ENCODE measurements at places on chromosomes 3 and 15.

GRCh38 chr3:50190936-50191660, at the start of gene GNAT1:
Gene GNAT1 (plus strand): TSS chr3:50191610. CDS start chr3:50191726, 116 bp downstream.
- DNase-seq = no peak

DNA sequence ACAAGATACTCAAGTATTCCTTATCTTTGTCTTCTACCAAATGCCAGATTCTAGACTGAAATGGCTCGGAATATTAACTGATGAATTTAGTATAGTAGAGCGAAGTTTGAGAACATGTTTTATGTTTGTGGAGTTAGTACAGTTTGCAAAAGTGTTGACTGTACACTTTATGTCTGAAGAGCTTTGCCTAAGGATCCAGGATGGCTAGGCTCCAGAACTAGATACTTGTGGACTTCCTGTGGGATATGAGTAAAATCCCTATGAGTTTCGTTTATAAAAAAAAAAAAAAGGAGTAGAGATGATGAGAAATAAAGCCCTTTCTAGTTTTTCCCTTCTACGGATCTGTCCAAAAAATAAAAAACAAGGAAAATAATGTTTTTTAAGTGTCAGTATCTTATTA, 96.7 kb downstream of the TP63 start:
- DNase-seq = no peak

DNA sequence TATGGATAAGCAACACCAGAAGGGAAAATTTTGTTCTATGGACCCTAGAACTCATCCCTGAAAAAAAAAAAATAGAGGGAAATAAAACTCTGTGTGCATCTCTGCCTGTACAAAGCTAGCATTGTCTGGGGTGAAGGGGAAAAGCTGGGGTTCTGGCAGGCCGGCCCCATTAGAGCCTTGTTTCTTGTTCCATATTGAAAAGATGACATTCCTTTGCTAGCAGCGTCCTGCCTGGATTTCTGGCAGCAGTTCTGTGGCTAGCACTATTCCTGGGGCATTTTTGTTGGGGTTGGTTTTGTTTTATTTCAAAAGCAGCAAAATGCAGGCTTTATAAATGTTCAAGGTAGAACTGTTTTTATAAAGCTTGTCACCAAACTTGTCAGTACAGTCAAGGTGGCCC, 45.2 kb downstream of the RARB start:
- DNase-seq = no peak

DNA sequence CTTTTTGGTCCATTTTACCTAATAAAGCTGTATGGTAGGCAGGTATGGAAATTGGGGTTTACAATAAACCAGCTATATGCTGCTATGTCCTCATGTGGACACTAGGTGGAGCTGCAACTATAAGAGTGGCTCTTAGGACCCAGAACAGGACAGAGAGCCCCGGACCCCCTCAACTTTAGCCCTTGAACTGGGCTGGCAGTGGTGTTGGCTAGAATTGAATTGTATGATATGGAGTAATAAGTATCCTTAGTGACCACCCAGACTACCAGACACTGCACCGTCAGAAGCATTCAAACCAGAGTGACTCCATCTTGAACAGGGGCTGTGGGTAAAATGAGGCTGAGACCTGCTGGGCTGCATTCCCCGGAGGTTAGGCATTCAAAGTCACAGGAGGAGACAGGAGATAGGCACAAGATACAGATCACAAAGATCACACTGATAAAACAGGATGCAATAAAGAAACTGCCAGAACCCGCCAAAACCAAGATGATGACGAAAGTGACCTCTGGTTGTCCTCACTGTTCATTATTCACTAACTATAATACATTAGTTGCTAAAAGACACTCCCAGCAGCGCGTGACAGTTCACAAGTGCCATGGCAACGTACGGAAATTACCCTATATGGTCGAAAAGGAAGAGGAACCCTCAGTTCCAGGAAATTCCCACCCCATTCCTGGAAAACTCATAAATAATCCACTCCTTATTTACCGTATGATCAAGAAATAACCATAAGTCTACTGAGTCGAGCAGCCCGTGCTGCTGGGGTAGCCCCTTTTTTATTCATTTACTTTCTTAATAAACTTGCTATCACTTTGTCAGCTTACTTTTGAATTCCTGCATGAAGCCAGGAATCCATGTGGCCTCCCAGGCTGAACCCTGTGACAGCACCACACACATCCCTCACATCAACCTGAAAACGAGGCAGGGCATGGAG, 68.7 kb upstream of the BLM start:
- no peak for DNase-seq

DNA sequence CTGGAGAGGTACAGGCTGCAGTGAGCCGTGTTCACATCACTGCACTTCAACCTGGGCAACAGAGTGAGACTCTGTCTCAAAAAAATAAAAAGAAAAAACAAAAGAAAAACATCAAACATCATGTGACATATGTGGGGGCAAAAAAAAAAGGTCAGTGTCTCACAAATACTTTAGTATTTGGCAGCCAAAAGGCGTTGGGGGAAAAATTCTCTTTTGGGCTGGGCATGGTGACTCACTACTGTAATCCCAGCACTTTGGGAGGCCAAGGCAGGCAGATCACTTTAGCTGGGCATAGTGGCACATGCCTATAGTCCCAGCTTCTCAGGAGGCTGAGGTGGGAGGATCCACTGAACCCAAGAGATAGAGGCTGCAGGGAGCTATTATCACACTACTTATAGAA, 47.6 kb downstream of the TMCC1 start:
- DNase-seq = no peak

GRCh38 chr3:78496501-78496900, 1271.3 kb downstream of the ROBO1 start:
- DNase-seq = no peak

DNA sequence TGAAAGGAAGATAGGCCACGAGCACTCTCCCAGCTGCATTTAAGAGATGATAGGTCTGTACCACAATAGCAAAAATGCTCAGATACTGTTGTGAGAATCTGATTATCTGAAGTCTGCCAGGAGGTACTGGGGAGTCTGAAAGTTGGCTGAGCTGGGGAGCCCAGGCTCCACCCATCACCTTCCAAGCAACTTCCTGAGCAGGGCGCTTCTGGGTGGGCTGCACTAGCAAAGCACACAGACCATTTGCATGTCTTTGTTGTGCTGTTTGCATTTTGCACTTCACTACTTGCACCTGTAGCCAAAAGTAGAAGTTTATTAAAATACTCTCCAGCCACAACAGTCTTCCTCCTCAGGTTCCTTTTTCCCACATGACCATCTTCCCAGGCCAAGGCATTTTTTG, 133.2 kb downstream of the ALDH1A2 start:
- no peak for DNase-seq

- DNase-seq = no peak
Observed at GRCh38 chr3:71369701-71370391, 213.7 kb downstream of the FOXP1 start.

DNA sequence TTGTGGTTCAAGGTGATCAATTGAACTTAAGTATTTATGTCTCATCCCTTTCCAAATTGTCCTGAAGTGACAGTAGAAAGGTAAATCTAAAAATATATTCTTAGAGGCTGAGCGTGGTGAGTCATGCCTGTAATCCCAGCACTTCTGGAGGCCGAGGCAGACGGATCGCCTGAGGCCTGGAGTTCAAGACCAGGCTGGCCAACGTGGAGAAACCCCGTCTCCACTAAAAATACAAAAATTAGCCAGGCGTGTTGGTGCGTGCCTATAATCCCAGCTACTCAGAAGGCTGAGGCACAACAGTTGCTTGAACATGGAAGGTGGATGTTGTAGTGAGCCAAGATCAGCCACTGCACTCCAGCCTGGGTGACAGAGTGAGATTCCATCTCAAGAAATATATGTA, 226.6 kb downstream of the DPH6 start:
- DNase-seq = no peak

GRCh38 chr15:99187936-99188335, 61.4 kb downstream of the TTC23 start:
- no peak for DNase-seq

DNA sequence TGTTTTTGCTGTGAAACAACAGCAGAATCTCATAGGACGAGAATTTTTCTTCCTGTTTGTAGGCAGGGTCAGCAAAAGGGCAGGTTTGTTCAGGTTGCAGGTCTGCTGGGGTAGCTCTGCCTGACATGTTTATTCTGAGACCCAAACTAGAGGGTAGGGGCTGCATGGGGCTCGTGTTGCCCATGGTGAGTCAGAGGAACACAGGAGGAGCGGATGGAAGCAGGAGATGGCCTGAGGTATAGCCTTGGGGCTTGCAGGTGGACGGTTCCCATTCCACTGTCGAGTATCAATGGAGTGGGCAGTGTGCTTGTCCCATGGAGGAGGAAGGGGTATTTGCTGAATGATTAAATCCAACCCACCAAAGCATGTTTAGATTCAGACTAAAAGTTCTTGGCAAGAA, 138.9 kb downstream of the APBA2 start:
- no peak for DNase-seq

GRCh38 chr3:155631323-155632019, 113.4 kb downstream of the PLCH1 start:
- no peak for DNase-seq

DNA sequence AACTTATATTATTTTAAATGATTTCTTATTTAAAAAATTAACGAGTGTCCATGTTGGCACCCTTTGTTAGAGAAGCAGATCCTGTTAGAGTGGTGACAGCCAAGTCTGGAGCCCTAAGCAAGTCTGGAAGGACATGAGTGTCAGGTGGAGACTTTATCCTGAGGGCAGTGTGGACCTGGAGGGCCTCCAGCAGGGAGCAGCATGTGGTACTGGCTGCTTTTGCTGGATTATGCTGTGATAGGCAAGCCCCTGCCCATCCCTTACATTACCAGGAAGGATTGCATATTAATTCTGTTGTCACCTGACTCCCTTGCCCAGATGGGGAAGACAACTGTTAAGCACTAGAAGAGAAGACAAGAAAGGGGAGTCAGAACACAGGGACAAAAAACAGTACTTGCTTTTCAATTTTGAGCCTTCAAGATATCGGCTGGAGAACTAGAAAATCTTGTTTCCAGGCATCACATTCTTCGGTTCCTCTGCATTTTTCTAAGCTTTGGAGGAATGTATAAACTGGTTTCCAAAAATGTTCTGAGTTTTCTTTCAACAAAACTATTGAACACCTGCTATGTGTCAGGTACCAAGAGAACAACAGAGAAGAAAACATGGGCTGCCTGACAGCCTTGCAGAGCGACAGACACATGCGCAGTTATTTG, 22.7 kb downstream of the ZNF860 start:
- no peak for DNase-seq

- DNase-seq = peak; percentile 77
Observed at GRCh38 chr15:40279437-40280141, 3.3 kb downstream of the ANKRD63 start.

GRCh38 chr3:101251441-101251840, 68.9 kb downstream of the IMPG2 start:
- no peak for DNase-seq

GRCh38 chr15:48966595-48967301, 3.0 kb upstream of the SHC4 start:
- no peak for DNase-seq

DNA sequence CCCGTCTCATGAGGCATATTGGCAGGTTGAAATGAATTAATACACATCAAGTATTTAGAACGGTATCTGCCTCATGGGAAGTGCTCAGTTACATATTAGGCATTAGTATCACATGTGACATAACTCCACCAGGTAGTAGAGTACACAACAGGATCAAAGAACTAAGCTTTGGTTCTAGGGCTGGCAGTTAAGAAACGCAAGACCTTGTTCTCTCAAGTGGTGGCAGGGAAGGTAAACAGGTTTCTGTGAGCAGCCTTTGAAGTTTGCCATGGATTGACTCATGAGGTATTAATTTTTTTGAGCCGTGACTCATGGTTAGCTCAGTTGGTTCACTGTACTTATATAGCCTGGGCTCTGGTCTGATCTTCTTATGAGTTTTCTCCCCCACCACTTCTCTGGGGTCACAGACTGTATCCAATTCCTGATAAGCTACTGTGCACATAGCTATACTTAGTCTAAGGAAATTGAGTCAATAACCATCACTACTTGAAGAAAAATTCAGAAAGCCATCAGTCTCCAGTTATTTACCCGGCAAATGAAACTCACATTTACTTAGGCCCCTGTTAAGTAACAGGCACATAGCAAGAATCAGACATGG, 155.6 kb upstream of the STT3B start:
- DNase-seq = peak; percentile 65

DNA sequence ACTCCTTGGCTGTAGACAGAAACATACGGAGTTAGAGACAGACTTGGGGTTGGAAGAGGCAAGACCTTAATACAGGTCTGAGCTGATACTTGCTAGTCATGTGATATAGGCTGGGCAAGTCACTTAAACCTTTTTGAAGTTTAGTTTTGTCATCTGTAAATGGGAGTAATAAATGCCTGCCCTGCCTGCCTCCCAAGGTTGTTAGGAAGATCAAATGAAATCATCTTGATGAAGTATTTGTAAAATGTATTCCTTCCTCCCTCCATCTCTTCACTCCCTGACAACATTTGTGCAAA, 2.9 kb downstream of the PXK start:
- DNase-seq = no peak

DNA sequence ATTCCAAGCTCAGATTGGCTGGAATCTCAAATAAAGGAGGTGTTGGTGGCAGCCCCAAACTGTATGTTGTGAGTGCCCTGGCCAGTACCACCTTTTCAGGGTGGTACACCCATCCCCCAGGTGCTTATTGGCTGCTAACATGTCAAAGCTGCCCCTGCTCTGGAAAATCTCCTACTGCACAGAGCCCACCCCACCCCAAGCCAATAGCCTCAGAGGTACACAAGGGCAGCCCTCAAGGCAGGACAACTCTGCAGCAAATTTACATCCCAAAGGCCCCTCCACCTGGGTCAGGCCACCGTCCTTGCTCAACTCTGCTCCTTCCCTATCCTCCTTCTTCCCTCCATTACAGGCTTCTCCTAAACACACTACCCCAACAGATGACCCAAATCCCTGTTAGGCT, 37.1 kb upstream of the LYZL4 start:
- DNase-seq = no peak

- DNase-seq = no peak
Observed at GRCh38 chr3:189573004-189573403, 58.2 kb upstream of the TP63 start.

- DNase-seq = no peak
Observed at GRCh38 chr3:34141841-34142337, 343.5 kb downstream of the PDCD6IP start.

- no peak for DNase-seq
Observed at GRCh38 chr15:33005582-33005981, 188.9 kb downstream of the FMN1 start.

DNA sequence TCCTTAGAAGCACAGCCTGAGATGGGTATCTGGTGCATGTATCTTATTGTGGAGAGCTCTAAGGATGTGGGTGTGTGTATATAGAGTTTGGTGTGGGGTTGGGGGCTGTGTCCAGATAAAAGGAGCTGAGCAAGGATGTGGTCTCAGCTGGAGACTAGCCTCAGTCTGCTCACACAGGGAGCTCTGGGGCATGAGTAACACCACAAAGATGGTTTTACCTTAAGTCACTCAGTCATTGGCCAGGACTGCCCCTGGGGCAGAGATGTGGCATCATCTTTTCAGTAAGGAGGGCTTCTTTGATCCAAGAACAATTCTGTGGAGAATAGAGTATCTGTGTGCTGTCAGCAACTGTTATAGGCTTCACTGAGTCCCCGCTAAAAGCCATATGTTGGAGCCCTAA, 163.4 kb upstream of the NUDT16 start:
- no peak for DNase-seq
